ENCODE measurements at places on chromosomes 1 and 21. TPM values are rescaled to one million over a fixed set of nuclear protein-coding genes. Genes with fewer than 3 reads are reported as not detected.

- peaks cover 29% of the 10 kb centered on the region for H3K27me3 ChIP-seq
- H3K36me3 ChIP-seq: no peaks in the 10 kb centered on the region
- DNase-seq: no peak
- no peak overlapping the region for H3K4me3 ChIP-seq
Measured at GRCh38 chr1:8133190-8133589, 107.1 kb upstream of the ERRFI1 start.

- H3K4me1 ChIP-seq: peaks cover 2% of the 10 kb centered on the region
- peak overlapping the region; percentile 27 for H3K27ac ChIP-seq
- H3K27me3 ChIP-seq: no peaks in the 10 kb centered on the region
Measured at GRCh38 chr1:151108331-151108730, 37.8 kb downstream of the GABPB2 start.

GRCh38 chr1:9291914-9292360, 757 bp upstream of the SPSB1 start:
- DNase-seq: no peak
- H3K27ac ChIP-seq: no peak overlapping the region
- H3K36me3 ChIP-seq: no peaks in the 10 kb centered on the region
- H3K4me1 ChIP-seq: peaks cover 19% of the 10 kb centered on the region

NR0B2 gene
- total RNA-seq: not detected

GRCh38 chr1:56845343-56845742, 9.3 kb upstream of the C8A start:
- H3K36me3 ChIP-seq: no peaks in the 10 kb centered on the region
- peaks cover 2% of the 10 kb centered on the region for H3K4me1 ChIP-seq
- DNase-seq: no peak
- no peak overlapping the region for H3K4me3 ChIP-seq
- H3K27me3 ChIP-seq: peaks cover 42% of the 10 kb centered on the region

FAAH gene
- total RNA-seq: 9.4 TPM

SLC9C2 gene
- total RNA-seq: not detected

CLDN17 gene
- total RNA-seq: not detected

DNA sequence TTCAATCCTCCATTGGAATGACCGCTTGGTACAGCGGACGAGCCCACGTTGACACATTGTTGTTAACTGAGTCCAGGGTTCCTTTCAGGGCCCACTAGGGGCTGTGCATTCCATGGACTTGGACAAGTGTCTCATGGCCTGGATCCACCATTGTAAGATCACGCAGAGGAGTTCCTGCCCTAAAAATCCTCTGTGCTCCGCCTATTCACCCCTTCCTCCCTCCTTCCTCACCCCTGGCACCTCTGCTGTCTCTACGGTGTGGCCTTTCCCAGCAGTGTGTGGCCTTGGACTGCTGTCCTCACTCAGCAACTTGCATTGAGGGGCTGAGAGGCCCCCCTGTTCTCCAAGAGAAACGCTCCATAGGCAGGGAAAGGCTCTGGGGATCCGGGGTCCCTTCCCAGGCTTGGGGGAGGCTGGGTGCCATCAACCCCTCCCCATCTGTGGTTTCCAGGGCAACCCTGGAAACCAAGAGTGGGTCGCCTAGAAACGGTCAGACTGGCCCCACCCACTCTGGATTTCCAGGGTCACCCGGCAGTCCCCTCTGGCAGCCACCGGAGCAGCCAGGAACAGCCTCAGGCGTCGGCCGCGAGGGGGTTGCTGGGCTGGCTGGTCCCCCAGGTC, 50.9 kb downstream of the MEGF6 start:
- peaks cover 29% of the 10 kb centered on the region for H3K27me3 ChIP-seq
- peaks cover 5% of the 10 kb centered on the region for H3K36me3 ChIP-seq
- H3K4me1 ChIP-seq: peaks cover 7% of the 10 kb centered on the region
- H3K27ac ChIP-seq: no peak overlapping the region

GRCh38 chr21:31326522-31327242, 17.4 kb downstream of the TIAM1 start:
- no peak for DNase-seq
- peak overlapping the region; percentile 92 for H3K27ac ChIP-seq
- H3K4me3 ChIP-seq: peak overlapping the region; percentile 90
- peaks cover 18% of the 10 kb centered on the region for H3K4me1 ChIP-seq
- H3K27me3 ChIP-seq: no peaks in the 10 kb centered on the region

DNA sequence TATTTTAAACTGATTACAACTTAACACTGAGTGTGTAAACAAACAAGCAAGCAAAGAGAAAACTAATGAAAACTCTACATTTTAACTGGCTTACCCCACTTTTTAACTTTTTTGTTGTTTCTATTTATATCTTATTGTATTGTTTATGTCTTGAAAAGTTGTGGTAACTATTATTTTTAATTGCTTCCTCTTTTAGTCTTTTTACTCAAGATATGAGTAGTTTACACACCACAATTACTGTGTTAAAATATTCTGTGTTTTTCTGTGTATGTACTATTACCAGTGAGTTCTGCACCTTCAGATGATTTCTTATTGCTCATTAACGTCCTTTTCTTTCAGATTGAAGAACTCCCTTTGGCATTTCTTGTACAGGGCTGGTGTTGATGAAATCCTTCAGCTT, 4.7 kb upstream of the HHAT start:
- peaks cover 5% of the 10 kb centered on the region for H3K27me3 ChIP-seq
- H3K4me1 ChIP-seq: peaks cover 5% of the 10 kb centered on the region
- no peaks in the 10 kb centered on the region for H3K36me3 ChIP-seq
- DNase-seq: no peak
- H3K27ac ChIP-seq: no peak overlapping the region
- H3K4me3 ChIP-seq: no peak overlapping the region

GRCh38 chr21:23712166-23712565, 1895.1 kb downstream of the MRPL39 start:
- no peak overlapping the region for H3K4me3 ChIP-seq
- no peak for DNase-seq
- H3K36me3 ChIP-seq: no peaks in the 10 kb centered on the region
- peaks cover 5% of the 10 kb centered on the region for H3K27me3 ChIP-seq
- H3K4me1 ChIP-seq: no peaks in the 10 kb centered on the region

DNA sequence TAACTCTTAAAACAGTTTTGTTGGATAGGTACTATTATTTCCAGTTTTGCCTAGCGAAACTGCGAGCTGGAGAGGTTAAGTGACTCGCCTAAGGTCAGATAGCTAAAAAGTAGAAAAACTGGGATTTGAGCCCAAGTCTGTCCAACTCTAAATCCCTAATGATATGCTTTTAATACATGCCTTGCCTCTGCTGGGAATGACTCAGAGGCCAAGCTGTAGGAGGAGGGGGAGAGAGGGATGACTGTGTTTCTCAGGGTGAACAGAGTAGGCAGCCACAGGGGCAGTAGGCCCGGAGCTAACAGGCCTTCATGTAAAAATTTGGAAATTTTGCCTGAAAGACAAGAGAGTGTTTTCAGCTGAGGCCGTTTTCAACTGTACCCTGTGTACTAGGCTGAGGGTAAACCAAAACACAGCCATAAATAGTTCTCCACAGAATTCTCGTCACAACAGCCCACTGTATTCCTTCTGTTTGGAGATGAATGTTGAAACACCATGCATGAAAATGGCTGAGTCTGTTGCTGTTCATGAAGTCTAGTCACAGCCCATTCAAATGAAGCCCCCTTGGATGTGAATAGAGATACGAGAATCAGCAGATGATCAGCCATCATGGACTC, 107.5 kb upstream of the HOOK1 start:
- H3K36me3 ChIP-seq: peaks cover 2% of the 10 kb centered on the region
- no peak overlapping the region for H3K27ac ChIP-seq
- H3K27me3 ChIP-seq: peaks cover 11% of the 10 kb centered on the region

- H3K27ac ChIP-seq: peak within 1 kb of the TSS; percentile 90
- DNase-seq: peak; percentile 81
- peaks cover 14% of the 10 kb centered on the region for H3K4me1 ChIP-seq
- H3K36me3 ChIP-seq: peaks cover 3% of the 10 kb centered on the region
Measured at GRCh38 chr1:96721416-96722160, at the start of gene PTBP2. Gene PTBP2, plus strand, starts transcription at chr1:96721784. Its CDS starts 81 bp downstream, at chr1:96721865.

DNA sequence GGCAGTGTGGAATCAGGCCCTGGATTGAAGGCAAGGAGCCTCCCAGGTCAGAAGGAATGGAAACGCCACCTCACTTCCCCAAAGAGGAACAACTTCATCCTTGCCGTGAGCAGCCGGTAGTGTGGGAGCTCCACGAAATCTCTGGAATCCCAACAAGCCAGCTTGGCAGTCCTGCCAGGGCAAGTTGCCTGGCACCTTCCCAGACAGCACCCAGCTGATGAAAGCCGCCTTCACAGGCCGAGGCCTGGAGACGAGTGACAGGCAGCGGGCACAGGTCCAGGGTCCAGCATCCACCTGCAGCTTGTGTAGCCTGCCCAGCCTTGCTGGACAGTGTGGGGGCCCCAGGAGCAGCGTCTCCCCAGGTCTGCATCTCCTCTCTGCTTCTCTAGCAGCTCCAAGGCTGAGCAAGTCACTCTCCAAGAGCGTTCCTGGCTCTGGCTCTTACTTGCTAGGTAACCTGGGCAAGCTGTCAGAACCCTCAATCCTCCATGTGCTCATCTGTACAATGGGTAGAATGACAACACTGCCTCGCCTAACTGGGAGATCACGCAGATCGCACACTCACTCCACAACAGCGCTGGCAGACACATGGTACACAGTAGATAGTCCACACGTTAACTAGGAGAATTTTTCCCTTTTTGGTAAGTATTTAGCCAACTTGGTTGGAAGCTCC, 43.0 kb downstream of the ACOT7 start:
- H3K4me3 ChIP-seq: no peak overlapping the region
- H3K36me3 ChIP-seq: no peaks in the 10 kb centered on the region
- H3K27ac ChIP-seq: peak overlapping the region; percentile 41
- H3K4me1 ChIP-seq: peaks cover 26% of the 10 kb centered on the region
- no peaks in the 10 kb centered on the region for H3K27me3 ChIP-seq

- peaks cover 20% of the 10 kb centered on the region for H3K27me3 ChIP-seq
- no peak overlapping the region for H3K4me3 ChIP-seq
- H3K36me3 ChIP-seq: no peaks in the 10 kb centered on the region
- H3K4me1 ChIP-seq: peaks cover 18% of the 10 kb centered on the region
- no peak overlapping the region for H3K27ac ChIP-seq
Measured at GRCh38 chr1:202200669-202201068, 7.1 kb downstream of the LGR6 start.

KCNA3 gene
- total RNA-seq: 115 TPM

SAMSN1 gene
- total RNA-seq: 33.7 TPM

GRCh38 chr1:110087812-110088738, 17.6 kb upstream of the ALX3 start:
- H3K27me3 ChIP-seq: peaks cover 74% of the 10 kb centered on the region
- peaks cover 10% of the 10 kb centered on the region for H3K36me3 ChIP-seq
- H3K4me3 ChIP-seq: no peak overlapping the region

TINAGL1 gene
- not detected for total RNA-seq

- H3K36me3 ChIP-seq: no peaks in the 10 kb centered on the region
- DNase-seq: no peak
- no peak overlapping the region for H3K4me3 ChIP-seq
- H3K27me3 ChIP-seq: no peaks in the 10 kb centered on the region
- H3K27ac ChIP-seq: no peak overlapping the region
Measured at GRCh38 chr21:45985471-45986315, 4.1 kb downstream of the COL6A1 start.

DR1 gene
- 58.9 TPM for total RNA-seq

TP73 gene
- total RNA-seq: not detected

DNA sequence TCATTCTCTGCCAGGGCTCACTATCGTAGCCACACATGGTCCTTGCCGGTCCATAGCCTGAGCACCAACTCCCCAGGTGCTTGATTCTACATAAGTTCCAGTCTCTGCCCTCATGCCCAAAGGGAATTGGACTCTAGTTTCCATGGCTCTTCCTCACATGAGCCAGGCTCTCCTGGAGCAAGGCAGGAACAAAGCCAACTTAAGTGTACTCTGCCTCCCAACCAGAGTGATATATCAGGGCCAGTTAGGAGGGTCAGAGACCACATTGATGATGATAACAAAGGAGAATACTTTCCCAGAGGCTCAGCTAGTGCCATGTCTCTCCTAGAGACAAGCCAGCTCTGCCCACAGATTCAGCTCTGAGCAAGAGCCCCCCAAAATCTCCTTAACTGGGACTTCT, 70.9 kb downstream of the ERI3 start:
- no peak overlapping the region for H3K4me3 ChIP-seq
- H3K36me3 ChIP-seq: peaks cover 26% of the 10 kb centered on the region
- DNase-seq: no peak
- H3K27ac ChIP-seq: no peak overlapping the region
- peaks cover 12% of the 10 kb centered on the region for H3K4me1 ChIP-seq

DNA sequence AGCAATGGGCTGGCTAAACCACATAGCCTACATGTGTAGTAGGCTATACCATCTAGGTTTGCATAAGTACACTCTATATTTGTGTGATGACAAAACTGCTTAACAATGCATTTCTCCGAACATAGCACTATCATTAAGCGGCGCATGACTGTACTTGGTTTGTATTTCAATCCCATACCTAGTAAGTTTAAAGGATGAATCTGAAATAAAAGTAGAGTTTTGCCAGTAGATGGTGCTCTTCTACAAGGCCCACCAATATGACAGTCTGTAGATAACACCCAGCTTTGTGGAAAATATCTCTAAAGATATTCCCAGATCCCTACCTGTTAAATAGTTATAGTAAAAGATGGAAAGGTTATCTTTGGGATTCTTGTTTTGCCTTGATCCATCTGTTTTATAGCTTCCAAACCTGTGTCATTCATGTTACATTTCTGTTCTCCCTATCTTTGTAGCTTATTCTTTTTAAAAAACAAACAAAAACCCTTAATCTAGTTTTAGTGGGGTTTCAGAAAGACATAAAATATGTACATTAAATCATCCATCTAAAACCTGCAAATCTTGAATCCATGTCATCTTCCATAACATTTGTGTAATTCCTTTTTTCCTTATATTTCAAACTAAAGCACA, 33.9 kb upstream of the ASPM start:
- no peaks in the 10 kb centered on the region for H3K27me3 ChIP-seq
- DNase-seq: no peak
- peak overlapping the region; percentile 41 for H3K27ac ChIP-seq

- H3K27ac ChIP-seq: no peak overlapping the region
- peaks cover 12% of the 10 kb centered on the region for H3K4me1 ChIP-seq
- H3K4me3 ChIP-seq: no peak overlapping the region
Measured at GRCh38 chr1:1237874-1238701, 6.1 kb downstream of the B3GALT6 start.

DNA sequence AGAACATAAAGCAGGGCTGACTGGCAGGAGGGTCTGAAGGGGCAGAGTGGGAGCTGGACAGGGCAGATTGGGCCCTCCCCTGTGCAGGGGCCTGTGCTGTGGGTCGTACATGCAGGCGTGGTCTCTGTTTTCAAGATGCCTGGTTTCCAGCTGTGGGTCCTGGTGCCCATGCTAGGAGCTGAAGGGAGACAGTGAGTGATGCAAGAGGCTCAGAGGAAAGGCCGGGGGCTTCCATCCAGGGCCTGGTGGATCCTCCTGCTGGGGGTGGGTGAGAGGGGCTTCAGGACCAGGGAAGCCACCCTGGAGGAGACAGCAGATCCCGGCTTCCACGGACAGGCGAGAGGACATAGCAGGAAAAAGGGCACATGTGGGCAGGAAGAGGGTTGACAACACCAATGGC, 349.0 kb upstream of the VAMP3 start:
- H3K4me1 ChIP-seq: no peaks in the 10 kb centered on the region
- H3K36me3 ChIP-seq: peaks cover 3% of the 10 kb centered on the region
- peaks cover 23% of the 10 kb centered on the region for H3K27me3 ChIP-seq
- no peak for DNase-seq
- no peak overlapping the region for H3K27ac ChIP-seq

HRNR gene
- total RNA-seq: not detected

GRCh38 chr1:43404353-43404752, 14.7 kb downstream of the SZT2 start:
- no peak for DNase-seq
- no peak overlapping the region for H3K4me3 ChIP-seq
- peaks cover 26% of the 10 kb centered on the region for H3K4me1 ChIP-seq
- H3K27me3 ChIP-seq: no peaks in the 10 kb centered on the region
- H3K27ac ChIP-seq: no peak overlapping the region

- H3K36me3 ChIP-seq: no peaks in the 10 kb centered on the region
- no peak overlapping the region for H3K4me3 ChIP-seq
- DNase-seq: peak; percentile 68
- H3K27me3 ChIP-seq: peaks cover 17% of the 10 kb centered on the region
- peaks cover 4% of the 10 kb centered on the region for H3K4me1 ChIP-seq
- no peak overlapping the region for H3K27ac ChIP-seq
Measured at GRCh38 chr1:17236779-17237560, 11.9 kb upstream of the PADI3 start.
